Memory B cell (primary cell): ENCODE measurements at places on chromosomes 2 and 18.

DNA sequence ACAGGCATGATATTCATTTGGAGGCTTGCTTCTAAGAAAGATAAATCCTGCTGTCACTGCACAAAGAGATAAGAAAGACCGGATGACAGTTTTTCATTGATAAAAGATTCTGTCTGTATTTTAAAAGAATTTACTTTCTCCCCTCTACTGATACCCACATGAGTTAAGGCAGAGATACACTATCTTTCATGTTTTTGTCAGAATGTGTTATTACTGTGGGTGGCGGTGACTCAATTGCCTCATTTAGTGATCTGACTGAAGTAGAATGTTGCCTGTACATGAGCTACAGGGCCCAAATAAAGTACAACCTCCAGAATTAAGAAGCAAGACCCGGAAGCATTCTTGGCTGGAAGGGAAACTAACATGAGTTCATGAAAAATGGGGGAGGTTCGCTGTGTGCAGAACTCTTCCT lies 480.0 kb downstream of the SLC4A3 start:
- no peak for DNase-seq

GRCh38 chr2:76953733-76954347 lies 568.3 kb downstream of the LRRTM4 start:
- DNase-seq: no peak

DNA sequence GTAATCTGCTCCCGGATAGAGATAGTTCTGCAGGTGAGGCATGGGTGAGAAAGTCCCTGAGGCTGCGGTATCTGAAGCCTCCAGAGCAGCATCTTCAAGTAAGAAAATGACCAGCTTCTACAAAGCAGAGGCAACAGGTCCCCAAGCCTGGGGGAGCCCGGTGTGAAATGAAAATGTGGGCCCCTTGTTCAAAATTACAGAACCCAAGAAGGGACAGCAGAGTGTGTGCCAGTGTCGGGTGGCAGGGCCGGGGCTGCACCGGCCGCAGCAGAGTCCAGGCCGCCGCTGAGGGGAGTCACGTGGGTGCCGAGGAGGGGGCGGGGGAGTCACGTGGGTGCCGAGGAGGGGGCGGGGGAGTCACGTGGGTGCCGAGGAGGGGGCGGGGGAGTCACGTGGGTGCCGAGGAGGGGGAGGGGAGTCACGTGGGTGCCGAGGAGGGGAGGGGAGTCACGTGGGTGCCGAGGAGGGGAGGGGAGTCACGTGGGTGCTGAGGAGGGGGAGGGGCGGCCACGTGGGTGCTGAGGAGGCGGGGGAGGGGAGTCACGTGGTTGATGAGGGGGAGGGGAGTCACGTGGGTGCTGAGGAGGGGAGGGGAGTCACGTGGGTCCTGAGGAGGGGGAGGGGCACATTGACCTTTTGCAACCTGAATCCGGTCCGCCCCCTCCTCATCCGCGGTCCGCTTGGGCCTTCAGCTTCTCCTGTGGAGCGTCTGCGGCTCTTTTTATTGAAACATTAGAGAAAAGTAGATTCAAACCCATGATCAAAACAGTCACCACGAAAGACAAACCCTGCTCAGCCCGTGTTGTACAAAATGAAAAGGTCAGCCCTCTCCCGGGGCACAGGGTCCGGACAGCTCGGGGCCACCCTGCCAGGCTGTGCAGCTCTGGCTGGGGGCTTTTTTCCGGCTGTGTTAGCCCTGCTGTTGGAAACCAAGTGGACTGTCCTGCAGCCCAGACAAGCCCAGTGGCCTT lies 10.4 kb downstream of the COLEC11 start:
- no peak for DNase-seq

- DNase-seq: no peak
These were observed 58.6 kb downstream of the FN1 start for GRCh38 chr2:215377283-215377682.

DNA sequence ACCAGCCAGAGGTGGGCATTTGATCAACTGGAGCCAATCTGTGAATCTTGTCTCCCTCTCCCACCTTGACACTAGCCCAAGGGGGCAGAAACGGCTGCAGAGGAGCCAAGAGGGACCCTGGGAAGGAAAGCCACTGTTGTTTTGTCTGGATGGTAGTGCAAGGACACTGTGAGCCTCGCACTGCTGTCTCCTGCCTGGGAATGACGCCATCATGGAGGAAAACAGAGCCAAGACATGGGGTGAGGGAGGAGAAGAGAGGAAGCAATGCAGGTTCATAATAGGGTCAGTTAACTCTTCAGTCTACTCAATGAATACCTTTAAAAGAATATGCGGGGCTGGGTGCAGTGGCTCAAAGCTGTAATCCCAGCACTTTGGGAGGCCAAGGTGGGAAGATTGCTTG lies 231.1 kb upstream of the AGAP1 start:
- DNase-seq: no peak

- DNase-seq: no peak
These were observed 66.1 kb downstream of the NAPG start for GRCh38 chr18:10591896-10592295.

GRCh38 chr2:118012778-118013177 lies 1.1 kb downstream of the CCDC93 start:
- DNase-seq: no peak

GRCh38 chr2:50241282-50241681 lies 790.6 kb downstream of the NRXN1 start:
- DNase-seq: no peak

DNA sequence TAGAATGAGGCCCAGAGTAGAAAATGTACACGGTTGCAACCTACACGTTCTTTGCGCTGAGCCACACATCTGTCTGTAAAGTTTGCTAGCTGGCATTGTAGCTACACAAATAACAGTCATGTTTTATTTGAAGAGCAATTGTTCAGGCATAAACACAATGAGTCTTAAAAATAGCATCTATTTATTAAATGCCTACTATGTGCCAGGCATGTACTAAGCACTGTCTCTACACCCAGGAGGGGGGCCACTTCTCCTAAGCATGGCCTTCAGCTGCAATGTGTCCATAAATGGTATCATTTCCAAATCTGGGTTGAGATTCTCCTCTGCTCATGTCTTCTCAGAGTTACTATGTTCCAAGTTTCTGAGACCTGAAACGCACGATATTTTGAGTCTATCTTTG lies 156.1 kb upstream of the LMAN1 start:
- no peak for DNase-seq

DNA sequence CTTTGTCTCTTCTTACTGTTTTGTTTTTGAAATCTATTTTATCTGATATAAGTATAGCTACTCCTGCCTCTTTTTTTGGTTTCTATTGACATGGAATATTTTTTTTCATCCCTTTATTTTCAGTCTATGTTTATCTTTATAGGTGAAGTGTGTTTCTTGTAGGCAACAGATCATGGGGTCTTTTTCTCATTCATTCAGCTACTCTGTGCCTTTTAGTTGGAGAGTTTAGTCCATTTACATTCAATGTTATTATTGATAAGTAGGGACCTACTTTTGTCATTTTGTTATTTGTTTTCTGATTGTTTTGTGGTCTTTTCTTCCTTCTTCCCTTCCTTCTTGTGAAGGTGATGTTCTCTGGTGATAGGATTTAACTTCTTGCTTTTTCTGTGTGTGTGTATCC lies 60.0 kb upstream of the STK39 start:
- no peak for DNase-seq

- no peak for DNase-seq
These were observed 22.4 kb downstream of the COLEC11 start for GRCh38 chr2:3617198-3617890.

- DNase-seq: no peak
These were observed 229.1 kb upstream of the SLC14A2 start for GRCh38 chr18:45386041-45386655.

GRCh38 chr2:207503234-207503633 lies 26.5 kb upstream of the CREB1 start:
- DNase-seq: no peak

DNA sequence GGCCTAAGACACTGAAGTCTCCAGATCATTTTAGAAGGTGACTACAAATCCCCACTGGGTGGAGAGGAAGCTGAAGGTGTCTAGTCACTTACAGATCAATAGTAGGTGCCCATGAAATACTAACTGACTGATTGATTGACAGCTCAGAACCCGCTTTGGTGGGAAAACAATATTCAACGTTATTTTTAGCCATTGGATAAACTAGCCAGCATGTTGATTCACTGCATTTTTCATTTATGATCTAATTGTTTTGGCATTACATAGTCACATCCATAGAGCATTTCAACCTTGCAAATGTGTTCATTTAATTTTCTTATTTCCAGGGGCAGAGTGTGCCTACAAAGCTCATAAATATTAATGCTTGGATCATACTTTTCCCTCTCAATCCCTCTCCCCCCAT lies 162.3 kb downstream of the MREG start:
- no peak for DNase-seq

DNA sequence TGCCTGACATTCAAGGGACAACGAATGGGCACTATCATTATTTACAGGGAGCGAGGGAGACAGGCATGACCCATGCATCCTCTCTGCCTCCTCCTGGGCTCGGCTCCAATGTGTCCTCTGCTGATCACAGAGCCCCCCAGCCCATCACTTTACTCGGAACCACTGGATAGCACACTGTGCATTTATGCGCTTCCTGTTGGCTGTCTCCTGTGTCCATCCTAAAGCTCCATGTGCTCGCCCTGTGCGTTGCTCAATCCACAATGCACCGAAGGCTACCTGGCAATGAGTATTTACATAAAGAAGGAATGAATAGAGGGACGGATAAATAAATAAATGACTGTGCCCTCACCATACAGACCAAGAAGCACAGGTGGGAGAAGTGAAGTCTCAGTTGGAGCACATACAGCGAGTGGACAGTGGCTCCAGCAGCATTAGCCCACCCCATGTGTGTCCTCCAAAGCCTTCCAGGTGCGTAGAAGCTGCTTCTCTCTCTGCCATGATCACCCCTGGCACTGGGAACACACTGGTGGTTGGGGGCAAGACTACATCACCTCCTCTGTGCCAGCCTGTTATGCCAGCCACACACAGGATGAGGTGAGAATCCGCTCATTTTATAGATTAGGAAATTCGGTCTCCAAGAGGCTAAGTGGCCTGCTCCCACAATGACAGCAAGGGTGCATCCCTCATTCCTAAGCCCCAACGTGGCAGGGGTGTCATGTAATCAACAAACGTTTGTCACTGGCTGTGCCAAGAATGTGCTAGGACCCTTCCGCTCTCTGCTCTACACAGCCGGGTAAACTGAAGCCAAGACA lies 2.3 kb upstream of the GDF7 start:
- no peak for DNase-seq

DNA sequence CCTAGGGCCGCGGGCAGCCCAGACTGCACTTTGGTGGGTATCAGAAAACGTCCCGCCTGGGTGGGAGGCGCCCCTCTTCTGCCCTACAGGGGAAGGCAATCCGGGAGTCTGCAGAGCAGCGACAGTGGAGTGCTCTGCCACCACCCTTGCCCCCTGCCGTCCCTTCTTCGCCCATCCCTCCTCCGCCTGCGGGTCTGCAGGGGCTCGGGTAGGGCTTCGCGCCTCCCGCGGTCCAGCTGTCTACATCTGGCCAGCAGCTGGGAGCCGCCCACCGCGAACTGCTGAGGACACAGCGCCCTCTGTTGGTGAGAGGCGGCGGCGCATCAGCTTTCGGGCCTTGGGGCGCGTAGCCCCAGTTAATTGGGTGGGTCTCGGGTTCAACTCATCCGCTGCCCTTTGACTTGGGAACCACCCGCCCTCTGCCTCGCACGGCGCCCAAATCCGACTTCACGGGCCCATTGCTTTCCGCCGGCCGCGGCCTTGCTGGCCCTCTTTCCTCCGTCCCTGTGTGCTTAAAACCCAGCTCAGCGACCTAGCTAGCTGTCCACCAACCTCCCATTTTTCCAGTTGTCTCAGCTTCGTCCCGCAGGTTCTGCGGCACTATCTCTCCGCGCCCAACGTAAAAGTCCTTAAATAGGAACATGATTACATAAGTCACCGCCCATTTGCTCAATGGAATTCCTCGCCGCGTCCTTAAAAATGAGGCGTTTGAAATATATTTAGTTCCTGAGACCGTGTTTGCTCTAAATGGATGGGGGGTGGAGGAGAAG lies 17.6 kb downstream of the WNT10A start:
- DNase-seq: peak; percentile 97

DNA sequence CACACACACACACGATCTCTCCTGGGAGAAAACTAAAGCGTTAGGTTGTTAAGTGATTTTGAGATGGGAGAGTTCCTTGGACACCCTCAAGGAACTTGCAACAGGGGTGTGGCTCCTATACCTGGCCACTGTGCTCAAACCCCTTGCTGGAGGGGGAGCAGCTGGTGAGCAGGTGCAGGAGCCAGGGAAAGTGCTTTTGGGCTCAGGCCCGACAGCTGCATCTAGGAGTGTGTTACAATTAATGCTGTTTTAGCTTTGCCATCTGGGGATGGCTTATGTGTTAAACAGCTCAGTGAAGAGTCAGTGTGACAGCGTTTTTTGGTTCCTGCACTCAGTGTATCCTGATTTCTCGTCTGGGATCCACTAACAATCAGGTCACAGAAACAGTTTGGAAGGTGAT lies 510.8 kb downstream of the TRIB2 start:
- DNase-seq: no peak

- DNase-seq: peak; percentile 67
These were observed 499 bp downstream of the COBLL1 start for GRCh38 chr2:164840930-164841718.

DNA sequence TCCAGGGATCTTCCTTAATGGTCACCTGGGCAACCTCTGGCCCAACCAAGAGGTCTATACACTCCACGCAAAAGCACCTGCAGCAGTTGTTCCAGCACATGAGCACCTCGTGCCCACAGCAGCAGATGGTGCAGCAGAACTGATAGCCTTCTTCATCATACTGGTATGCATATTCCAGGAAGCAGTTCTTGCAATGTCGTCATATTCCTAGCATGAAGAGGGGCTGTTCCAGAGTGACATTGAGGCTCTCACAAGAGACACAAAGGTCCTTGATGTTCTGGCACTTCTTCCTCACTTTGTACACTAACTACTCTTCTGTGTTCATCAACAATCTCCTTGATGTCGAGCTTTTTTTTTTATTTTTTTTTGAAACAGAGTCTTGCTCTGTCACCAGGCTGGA lies 386.2 kb downstream of the MEIS1 start:
- no peak for DNase-seq

- no peak for DNase-seq
These were observed 639.3 kb downstream of the ADCYAP1 start for GRCh38 chr18:1544016-1544415.

GRCh38 chr18:79749251-79750191 lies 48.2 kb upstream of the KCNG2 start:
- DNase-seq: no peak

- DNase-seq: no peak
These were observed 14.6 kb downstream of the ZNF396 start for GRCh38 chr18:35362531-35362930.
